ENCODE measurements at places on chromosomes 11 and 22.

- DNase-seq = peak; percentile 28
These were observed at the start of gene HSPA8 for GRCh38 chr11:123061403-123062157. Gene HSPA8, minus strand, starts transcription at chr11:123062136. Its CDS starts 812 bp downstream, at chr11:123061324.

DNA sequence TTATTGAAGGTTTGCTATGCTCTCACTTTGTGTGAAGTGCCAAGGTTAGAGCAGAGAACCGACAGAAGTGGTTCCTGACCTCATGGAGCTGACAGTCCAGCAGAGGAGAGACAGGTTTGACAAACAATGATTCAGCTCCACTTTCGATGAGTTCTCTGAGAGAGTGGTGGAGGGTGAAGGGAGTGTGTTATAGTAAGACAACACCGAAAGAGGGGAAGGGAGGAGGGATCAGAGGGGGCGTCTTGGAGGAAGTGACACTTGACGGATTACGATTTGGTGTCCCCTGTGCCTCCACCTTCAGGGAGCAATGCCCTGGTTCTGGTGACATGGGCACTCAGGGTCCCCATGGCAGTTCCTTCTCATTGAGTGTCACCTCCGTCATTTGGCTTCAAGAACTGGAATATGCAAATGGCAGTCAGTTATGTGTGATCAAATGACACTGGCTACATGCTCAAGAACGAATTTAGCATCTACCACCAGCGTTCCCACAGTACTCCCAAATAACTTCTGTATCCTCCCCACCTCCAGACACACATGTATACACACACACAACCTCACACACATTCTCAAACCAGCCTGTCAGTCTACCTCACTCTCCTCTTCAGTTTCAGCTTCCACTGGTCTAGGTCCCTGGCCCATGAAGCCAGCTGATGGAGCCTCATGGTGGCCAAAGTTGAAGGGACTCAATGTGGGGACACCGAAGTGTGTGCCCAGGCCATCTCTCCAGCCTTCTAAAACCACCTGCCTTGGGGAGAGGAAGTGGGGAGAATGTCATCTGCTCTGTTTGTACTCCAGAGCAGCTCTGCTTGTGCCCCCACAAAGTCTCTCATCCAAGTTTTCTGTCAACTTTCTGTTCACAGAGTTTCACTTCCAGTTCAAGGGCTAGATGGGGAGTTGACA is 31.4 kb upstream of the NUP160 start:
- no peak for DNase-seq

DNA sequence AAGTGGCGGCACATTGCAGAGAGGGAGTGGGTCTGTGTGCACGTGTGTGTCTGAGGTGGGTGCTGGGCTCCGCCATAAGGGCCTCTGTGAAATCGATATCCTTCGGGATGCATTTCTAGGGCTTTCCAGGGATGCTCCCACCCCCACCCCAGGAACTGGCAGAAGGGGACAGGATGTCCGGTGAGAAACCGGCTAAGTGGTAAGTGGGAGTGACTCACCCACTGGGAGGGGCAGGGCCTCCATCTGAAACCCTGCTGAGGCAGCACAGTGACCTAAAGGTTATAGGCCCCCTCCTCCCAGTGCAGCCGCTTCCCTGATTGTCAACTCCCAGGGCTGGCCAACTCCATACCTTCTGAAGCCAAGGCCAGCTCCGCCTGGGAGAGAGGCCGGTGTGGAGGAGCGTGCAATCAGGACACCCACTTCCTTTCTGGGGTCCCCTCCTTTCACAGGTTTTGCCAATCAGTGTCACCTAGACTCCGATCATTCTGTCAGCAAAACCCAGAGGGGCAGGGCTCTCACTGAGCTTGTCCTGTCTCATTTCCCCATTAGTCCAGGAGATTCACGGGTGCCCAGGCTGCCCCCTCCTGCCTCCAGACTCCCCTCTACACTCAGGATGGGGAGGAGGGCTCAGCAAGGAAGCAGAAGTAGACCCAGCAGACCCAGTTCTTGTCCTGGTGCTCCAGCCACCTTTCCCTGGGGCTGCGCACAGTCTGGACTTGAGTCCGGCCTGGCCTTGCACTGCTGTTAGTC is 44.5 kb downstream of the NECTIN1 start:
- DNase-seq = no peak

DNA sequence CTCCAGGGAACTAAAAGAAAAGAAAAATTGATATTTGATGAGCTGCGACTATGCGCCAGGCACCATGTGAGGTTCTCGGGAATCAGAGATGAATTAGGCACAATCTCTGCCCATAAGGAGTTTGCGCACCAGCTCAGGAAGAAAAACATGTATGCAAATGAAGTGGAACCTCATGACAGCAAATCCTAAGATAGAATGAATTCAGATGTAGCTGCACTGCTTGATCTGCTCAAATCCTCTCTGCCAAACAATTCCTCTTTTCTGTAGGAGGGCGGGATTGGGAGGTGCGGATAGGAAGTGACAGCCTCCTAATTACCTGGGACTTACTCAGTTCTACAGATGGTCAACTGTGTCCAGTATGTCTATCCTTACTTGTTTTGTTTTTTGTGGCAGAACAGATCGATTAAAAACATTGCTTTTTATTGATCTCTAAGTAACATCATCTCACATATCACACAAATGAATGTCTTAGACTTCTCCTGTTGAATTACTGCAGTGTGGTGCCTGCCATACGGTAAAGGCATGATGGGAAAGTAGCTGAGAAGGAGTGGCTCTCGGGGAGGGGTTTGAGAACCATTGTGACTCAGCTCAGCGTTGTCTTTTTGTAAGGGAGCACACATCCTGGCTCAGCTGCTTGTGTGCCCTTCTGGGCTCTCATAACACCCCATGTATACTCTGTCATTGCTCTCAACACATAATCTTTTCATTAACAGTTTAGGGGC is 13.9 kb downstream of the CRTAM start:
- no peak for DNase-seq

DNA sequence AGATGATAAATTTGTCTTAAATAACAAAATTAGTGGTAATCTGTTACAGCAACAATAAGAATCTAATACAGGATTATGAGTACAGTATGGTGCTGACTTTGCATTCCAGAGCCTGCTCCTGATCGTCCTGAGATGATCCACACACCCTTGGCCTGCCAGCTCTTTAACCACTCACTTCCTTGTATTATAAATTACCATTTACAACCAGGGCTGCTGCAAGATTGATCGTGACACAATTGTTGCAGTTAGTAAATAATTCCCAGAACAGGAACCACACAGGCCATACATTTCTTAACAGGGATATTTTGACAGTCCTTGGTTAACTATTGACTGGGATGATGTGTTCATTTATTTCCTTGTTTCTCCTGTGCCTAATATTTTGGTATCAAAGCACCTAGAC is 3.8 kb upstream of the CBLIF start:
- no peak for DNase-seq

GRCh38 chr11:40885250-40885954 is 574.0 kb downstream of the LRRC4C start:
- no peak for DNase-seq

DNA sequence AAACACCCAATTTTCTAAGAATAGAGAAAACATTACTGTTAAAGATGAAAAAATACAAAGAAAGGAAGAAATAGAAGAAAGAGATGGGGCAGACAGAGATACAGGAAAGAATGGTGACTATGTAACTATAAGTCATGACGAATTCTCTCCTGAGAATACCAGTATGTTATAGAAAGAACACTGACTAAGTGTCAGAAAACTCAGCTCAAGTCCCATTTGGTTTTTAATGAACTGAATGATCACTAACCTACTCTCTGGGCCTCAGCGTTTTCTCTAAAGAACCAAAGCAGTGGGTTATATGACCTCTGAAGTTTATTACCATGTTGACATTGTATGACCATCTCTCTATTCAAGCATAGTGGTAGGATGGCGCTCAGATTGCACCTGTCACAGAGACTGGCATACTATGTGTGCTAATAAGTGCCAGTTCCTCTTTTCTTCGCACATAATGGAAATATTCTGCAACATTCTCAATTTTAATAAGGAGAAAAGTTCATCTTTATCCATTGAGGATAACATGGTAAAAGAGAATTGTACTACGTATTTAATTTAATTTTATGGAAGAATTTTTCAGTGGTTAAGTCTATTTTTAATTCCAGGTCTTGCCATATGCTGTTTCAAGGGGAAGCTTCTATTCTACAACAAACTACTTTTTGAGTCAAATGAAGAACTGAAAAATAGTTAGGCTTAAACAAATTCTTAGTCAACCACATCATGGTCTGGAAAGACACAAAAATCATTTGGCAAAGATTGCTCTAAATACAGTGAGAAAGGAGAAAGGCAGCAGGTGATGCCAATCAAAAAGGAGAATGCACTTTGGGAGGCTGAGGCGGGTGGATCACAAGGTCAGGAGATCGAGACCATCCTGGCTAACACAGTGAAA is 25.0 kb upstream of the EED start:
- DNase-seq = no peak

DNA sequence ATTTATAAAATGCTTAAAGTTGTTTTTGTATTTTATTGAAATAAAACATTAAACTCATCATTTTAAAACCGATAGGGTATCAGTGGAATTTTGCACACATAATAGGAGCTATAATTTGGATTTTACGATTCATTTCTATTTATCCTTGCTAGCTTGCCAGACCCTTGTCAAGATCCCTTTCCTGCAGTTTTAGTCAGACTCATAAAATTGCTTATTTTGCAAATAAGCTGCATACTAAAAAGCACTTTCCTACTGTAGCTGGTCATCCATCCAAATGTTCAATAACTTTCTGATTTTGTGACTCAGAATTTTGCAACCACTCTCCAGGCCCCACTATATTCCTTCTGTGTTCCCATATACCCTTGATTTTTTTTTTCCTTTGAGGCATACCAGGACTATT is 239.2 kb upstream of the CTSC start:
- no peak for DNase-seq

GRCh38 chr22:45198463-45198795 is 34.7 kb downstream of the NUP50 start:
- DNase-seq = no peak

DNA sequence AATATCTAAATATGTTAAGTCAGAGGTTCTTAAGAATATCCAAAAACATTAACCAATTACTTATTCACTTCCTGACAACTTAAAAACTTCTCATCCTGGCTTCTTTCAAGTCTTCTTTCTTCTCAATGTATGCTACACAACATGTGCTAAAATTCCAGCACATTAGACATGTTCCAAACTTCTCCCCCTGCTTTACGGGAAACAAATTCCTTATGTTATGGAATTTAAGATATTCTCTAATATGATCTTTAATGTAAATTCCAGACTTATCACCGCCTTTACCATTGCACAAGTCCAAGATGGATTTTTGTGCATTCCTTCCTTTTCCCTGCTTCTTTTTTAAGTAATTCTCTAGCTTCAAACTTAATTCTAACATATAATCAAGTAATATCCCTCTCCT is 964.5 kb upstream of the CHORDC1 start:
- no peak for DNase-seq

- DNase-seq = peak; percentile 62
These were observed 39.8 kb downstream of the MYO18B start for GRCh38 chr22:25781801-25782200.

DNA sequence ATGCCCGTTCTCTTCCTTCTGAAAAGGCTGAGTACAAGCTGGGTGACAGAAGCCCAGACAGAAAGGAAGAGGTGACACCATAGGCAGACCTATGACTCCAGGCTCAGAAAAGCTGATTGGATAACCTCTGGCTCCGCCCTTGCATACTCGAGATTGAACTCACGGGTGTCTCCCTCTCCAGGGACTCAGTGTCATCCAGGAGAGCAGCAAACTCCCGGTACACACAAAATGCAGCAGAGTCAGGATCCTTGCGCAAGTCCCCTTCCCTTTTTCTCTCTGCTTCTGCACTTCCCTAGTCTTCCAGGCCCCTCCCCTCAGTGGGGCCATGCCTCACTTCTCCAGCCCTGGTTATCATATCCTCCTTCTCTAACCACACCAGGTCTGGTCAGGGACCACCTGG is 9.8 kb downstream of the SCN4B start:
- no peak for DNase-seq

GRCh38 chr22:19848298-19849224 is 6.1 kb downstream of the GNB1L start:
- DNase-seq = no peak

- no peak for DNase-seq
These were observed 24.1 kb downstream of the APOL3 start for GRCh38 chr22:36136475-36136874.

DNA sequence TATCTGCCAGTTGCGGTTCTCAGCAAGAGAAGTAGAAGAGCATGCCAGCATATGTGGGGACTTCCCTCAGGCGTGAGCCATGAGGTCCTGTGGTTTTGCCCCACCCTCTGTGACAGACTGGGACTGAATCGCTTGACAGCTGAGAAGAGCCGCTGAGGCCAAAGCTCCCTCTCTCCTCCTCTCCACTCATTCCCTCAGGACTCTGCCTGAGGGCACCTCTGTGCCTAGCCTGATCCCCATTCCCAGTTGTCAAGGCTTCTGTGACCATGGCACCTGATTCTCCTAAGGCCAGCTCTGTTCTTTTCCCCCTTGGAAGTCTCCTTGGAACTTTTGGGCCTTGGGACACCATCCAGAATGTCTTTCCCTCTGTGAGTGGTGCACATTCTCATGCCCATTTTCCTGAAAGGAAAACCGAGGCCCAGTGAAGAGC is 27.0 kb downstream of the ART5 start:
- DNase-seq = no peak

DNA sequence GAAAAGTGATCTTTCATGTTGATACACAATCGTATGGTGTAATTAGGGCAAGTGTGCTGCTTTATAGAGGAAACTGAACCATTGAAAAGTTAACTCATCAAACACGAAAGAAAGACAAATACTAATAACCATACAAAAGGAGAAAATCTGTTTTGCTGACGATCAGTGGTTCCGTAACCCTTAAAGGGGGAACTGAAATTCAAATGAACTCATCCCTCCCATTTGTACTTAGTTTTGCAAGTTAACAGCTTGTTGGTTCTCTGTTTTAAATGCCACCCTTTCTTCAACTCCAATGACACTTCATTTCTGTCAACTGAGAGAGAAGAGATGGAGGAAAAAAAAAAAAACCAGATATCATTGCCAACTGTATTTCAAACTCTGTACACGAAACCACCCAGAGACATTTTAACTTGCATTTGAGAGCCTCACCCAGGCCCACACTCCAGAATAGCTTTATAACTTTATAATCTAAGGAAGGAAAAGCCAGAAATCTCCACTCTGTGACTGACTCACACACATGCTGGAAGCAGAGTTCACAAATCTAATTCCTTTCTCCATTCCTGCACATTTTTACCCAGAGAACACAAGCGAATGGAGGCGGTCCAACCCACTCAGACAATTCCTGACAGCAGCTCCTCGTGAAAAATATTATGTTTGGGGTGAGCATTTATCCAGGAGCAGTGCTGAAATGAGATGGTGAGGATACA is 17.4 kb upstream of the CSNK2A3 start:
- DNase-seq = no peak

DNA sequence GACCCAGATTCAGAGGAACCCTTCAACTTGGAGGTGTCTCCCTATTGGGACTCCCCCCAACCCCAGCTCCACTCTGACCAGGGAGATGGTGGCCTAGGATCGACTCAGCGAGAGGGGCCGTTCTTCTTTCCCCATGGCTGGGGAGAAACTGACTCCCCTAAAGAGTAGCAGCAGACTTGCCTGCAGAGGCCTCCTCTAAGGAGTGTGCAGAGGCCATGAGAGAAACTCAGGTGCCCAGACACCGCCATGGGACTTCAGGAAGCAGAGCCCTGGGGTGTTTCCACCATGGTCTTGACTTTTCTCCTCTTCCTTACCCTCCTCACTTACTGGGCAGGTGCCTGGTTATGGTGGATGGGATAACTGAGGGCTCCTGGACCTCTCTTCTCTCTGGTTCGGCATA is 2.6 kb upstream of the TOP3B start:
- no peak for DNase-seq
